ENCODE measurements at places on chromosomes 16 and 17. TPM values are rescaled to one million over a fixed set of nuclear protein-coding genes. Genes with fewer than 3 reads are reported as not detected.

NPIPA5 gene
- 33.8 TPM for polyA plus RNA-seq

CCL5 gene
- 1.6 TPM for polyA plus RNA-seq

OTOP2 gene
- polyA plus RNA-seq: not detected

KRT24 gene
- polyA plus RNA-seq: not detected

NPIPB6 gene
- polyA plus RNA-seq: 0.44 TPM

RASD1 gene
- polyA plus RNA-seq: 0.99 TPM

PLCG2 gene
- polyA plus RNA-seq: 37.6 TPM

RNF112 gene
- 0.61 TPM for polyA plus RNA-seq

GRAP gene
- polyA plus RNA-seq: 5.7 TPM

DNA sequence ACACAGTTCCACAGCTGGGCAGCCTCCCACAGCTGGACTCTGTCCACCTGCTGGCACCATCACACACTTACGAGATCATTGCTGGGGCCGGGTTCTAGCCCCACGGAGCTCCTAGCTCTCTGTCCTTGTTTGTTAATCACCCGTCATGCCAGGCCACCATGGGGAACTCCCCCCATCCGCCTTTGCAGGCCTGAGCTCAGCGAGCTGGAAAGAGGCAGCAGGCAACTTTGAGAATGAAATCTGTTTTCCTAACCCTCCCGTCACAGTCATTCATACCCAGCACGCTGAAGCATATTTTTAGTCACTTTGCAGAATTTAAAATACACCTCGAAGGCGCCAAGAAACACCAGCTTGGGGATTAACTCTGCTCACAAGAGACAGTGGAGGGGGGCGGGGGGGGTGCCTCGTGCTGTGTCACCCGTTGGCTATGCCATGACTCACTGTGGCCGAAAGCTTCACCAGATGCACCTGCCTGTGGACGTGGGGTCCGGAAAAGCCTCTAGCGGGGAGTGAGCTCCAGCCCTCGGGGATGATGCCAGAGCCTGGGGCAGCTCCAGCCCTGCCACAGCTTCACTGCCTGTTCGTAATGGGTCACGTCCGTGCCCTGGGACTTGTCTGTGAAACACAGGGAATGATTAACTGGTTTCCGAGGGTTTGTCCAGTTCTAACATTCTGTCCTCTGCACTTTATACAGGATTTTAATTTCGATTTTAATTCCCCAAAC, 1.4 kb upstream of the SPNS2 start:
- no peak for DNase-seq

DNA sequence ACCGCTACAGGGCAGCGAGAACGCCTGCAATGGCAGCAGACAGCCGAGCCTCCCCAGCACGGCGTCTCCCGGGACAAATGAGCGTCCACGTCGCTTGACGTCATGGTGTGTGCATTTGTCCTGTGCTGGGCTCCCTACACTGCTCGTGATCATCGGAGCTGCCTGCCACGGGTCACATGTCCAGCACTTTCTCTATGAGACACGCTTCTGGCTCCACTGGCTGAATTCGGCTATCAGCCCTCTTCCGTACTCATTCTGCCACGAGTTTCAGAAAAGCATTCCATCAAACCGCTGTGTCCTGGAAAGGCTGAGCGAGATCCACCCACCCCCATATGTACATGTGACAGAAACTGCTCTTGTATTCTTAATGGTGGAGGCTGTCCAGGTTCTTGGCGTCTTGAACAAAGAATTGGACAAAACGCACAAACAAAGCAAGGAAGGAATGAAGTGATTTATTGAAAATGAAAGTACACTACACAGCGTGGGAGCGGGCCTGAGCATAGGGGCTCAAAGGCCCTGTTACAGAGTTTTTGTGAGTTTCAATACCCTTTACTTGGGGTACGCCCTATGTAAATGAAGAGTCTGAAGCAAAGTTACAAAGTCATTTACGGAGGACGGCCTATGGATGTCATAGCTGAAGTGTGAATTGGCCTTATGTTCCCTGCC, 28.5 kb upstream of the SHCBP1 start:
- DNase-seq: no peak

- DNase-seq: no peak
Observed at GRCh38 chr16:17497648-17498047, 26.9 kb upstream of the XYLT1 start.

DNA sequence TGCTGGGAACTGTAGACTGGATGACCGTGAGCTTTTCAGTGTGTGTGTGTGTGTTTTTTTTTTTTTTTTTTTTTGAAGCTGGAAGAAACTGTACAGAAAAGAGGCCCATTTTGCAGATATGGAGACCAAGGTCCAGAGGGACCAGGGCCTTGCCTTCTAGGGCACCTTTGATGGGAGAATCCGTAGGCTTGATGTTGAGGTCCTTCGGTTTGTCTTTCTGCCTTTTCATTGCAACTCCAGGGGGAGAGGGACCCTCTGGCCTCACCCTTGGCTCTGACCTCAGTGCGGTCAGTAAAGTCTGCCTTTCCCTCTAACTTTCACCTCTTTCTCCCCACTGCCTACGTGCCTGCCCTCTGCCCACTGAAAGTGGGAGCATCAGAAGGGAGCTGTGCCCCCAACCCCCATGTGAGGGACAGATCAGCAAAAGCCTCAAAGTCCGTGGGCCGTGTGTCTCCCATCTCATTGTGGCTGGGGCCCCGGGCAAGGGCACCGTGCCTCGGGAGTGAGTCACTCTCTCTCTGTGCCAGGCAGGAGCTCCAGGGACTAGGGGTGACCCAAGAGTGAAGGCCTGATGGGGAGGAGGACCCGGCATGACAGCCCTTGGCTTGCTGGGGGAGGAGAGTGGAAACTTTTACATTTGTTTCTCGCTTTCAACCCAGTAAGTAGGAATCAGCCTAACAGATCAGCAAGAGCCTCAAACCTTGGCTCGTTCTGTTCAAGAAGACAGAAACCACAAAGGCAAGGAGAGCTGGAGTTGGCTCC, 123.6 kb downstream of the CMIP start:
- no peak for DNase-seq

DNA sequence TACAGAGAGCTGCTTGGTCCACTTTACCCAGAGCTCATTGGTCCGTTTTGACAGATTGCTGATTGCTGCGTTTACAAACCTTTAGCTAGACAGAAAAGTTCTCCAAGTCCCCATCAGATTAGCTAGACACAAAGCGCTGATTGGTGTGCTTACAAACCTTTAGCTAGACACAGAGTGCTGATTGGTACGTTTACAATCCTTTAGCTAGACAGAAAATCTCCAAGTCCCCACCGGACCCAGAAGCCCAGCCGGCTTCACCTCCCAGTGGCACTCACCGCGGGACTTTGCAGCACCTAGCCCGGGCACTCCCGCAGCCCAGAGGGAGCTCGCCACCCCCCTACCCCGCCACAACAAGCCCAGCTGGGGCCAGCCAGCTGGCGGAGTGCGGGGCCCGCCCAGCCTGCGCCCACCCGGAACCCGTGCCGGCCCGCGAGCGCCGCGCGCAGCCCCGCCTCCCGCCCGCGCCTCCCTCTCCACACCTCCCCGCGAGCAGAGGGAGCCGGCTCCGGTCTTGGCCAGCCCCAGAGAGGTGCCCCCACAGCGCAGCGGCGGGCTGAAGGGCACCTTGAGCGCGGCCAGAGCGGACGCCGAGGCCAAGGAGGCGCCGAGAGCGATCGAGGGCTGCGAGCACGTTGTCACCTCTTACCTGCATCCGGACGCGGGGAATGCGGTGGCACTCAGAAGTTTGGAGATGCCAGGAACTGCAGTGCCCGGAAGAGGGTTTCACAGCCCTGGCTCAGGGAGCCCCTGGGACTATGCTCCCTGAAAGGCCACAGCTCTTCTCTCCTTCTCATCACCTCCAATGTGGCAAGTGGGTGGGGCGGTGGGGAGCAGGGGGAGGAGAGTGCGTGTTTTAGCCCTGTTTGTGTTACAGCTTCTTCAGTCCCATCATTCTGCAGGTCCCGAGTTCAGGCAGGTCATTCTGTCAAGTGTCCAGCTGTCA, 1504.5 kb downstream of the CDH11 start:
- peak; percentile 7 for DNase-seq

DNA sequence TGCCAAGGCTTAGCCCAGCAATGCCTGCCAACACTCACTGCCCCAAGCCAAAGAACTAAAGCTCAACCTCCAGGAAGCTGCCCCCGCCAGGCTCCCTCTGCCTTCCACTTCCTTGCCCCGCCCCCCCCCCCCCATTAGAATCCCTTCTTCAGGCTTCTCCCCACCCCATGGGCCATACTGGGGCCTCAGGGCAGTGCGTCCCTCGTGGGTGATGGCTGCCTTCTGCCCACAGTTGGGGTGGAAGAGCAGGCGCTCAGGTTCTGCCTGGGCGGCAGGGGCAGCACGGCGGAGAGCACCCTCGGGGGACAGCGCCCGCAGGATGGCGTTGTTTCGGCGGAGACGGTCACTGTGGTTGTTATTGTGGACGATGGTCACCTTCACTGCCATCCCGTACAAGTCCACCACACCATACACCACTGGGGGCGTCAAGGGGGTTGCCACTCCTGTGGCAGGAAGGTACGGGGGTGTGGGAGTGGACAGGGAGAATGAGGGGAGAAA, 4.1 kb downstream of the NEURL4 start:
- DNase-seq: no peak

GRCh38 chr16:83138976-83139690, 512.4 kb downstream of the CDH13 start:
- DNase-seq: no peak

- DNase-seq: no peak
Observed at GRCh38 chr17:68972119-68972704, 17.0 kb upstream of the ABCA8 start.

- no peak for DNase-seq
Observed at GRCh38 chr16:5523829-5524228, 426.2 kb upstream of the EEF2KMT start.

- DNase-seq: no peak
Observed at GRCh38 chr17:58315281-58315711, 13.3 kb downstream of the TSPOAP1 start.

- DNase-seq: no peak
Observed at GRCh38 chr16:4514606-4515005, 24.0 kb downstream of the CDIP1 start.

GRCh38 chr17:1865252-1866037, 35.6 kb downstream of the RPA1 start:
- DNase-seq: no peak

DNA sequence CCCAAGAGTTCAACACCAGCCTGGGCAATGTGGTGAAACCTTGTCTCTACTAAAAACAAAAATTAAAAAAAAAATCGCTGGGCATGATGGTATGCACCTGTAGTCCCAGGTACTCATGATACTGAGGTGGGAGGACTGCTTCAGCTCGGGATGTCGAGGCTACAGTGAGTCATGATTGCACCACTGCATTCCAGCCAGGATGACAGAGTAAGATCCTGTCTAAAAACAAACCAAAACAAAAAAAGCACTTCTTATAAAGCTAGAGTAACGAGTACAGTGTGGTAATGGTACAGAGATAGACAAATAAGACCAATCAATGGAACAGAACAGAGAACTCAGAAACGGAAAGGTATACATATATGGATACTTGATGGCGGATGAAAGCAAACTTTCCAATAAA, 4.4 kb downstream of the NSMCE1 start:
- no peak for DNase-seq

GRCh38 chr17:37737081-37737480, 7.8 kb downstream of the HNF1B start:
- DNase-seq: no peak

DNA sequence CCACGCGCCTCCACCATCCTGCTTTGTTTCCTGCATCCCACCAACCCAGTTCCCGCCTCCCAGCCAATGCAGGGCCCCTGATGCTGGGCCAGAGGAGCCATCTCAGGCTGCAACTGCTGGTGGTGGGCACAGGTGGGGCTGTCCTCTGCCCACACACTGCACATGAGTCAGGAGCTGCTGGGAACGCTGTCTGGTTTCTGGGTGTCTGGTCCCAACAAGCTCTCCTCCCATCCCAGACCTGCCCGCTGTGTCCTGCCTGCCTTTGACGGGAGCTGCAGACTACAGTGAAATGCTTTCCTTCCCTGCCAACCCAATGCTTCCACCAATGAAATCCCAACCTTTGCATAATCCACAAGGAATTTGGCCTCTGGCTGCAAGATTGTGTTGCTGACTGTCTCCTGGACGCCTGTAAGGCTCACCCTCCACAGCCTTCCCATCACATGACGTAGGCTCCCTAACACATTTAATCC, 98.9 kb downstream of the N4BP1 start:
- no peak for DNase-seq

GRCh38 chr17:4256952-4257351, 6.8 kb downstream of the ANKFY1 start:
- DNase-seq: no peak

DNA sequence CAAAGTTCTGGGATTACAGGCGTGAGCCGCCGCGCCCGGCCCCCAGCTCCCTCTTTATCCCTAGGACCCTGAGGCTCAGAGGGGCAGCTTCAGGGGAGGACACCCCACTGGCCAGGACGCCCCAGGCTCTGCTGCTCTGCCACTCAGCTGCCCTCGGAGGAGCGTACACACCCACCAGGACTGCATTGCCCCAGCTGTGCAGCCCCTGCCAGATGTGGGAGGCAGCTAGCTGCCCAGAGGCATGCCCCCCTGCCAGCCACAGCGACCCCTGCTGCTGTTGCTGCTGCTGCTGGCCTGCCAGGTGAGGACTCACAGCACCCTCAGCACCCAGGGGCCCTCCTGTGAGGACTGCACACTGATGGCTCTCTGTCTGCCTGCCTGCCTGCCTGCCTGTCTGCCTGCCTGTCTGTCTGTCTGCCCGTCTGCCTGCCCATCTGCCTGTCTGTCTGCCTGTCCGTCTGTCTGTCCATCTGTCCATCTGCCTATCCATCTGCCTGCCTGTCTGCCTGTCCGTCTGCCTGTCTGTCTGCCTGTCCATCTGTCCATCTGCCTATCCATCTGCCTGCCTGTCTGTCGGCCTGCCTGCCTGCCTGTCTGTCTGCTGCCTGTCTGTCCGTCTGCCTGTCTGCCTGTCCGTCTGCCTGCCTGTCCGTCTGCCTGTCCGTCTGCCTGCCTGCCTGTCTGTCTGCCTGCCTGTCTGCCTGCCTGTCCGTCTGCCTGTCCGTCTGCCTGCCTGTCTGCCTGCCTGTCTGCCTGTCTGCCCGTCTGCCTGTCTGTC, 5.0 kb downstream of the GCGR start:
- DNase-seq: no peak

- no peak for DNase-seq
Observed at GRCh38 chr17:73765824-73766563, 121.7 kb upstream of the SDK2 start.

GRCh38 chr17:10756185-10756584, 26.4 kb upstream of the TMEM220 start:
- no peak for DNase-seq

- DNase-seq: no peak
Observed at GRCh38 chr17:69853541-69854224, 221.3 kb upstream of the KCNJ16 start.

DNA sequence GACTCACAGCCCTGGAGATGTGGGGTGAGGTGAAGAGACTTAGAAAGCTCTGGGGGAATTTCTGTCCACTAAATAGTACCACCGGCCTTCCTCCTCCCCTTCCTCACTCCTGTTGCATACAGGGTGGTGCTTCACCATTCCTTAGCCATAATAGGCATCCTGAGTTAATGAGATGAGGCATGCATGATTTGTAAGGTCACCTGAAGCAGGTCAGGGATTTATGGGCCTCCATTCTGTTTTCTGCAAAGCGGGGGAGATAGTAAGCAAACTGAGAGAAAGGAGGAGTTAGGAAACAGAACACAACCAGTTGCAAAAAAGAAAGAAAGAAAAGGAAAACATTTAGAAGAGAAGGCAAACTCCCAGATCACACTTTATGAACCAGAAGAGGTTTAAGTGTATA, 9.3 kb upstream of the MYOCD start:
- DNase-seq: peak; percentile 54

Data from right renal cortex interstitium (tissue), 3 donors.